Aorta (tissue), 5 donors: ENCODE measurements at places on chromosomes 11 and 22. TPM values are rescaled to one million over a fixed set of nuclear protein-coding genes. Genes with fewer than 3 reads are reported as not detected.

Gene SYCE3
- polyA plus RNA-seq, result 1.5 TPM

GRCh38 chr11:44532809-44533208 is 32.7 kb upstream of the CD82 start:
- H3K4me3 ChIP-seq, result no peak overlapping the region
- no peak for DNase-seq
- no peaks in the 10 kb centered on the region for H3K27me3 ChIP-seq
- no peaks in the 10 kb centered on the region for H3K4me1 ChIP-seq

- H3K27me3 ChIP-seq, result no peaks in the 10 kb centered on the region
- no peak overlapping the region for H3K4me3 ChIP-seq
- DNase-seq, result no peak
These were observed 3.9 kb downstream of the OR51B4 start for GRCh38 chr11:5297721-5298323.

Gene TRIM48
- not detected for polyA plus RNA-seq

- no peaks in the 10 kb centered on the region for H3K4me1 ChIP-seq
- no peaks in the 10 kb centered on the region for H3K36me3 ChIP-seq
- no peak overlapping the region for H3K27ac ChIP-seq
- DNase-seq, result no peak
- no peak overlapping the region for H3K4me3 ChIP-seq
These were observed 8.0 kb downstream of the MARK2 start for GRCh38 chr11:63846897-63847296.
